ENCODE measurements at places on chromosomes 2 and 18.

DNA sequence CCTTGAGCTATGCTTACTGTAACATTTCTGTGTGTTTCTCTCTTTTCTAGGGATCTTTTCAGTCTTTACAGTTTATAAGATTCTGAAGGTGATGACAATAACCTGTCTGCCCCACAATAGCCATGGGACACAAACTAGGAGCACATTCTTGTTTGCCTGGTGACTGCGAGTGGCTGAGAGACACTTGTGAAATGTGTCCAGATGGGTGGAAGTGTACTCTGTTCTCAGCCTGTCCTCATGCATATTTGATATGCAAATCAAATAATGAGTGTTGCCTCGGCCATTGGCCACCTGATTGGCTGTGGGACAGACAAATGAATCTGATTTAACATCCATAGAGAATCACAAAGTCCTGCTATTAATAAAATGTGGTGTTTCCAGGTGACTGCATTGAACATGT is 246.2 kb downstream of the HNMT start:
- DNase-seq: no peak

GRCh38 chr2:127081826-127082633 is 24.9 kb downstream of the BIN1 start:
- no peak for DNase-seq

- DNase-seq: no peak
Measured at GRCh38 chr18:62354151-62354550, 29.0 kb downstream of the TNFRSF11A start.

DNA sequence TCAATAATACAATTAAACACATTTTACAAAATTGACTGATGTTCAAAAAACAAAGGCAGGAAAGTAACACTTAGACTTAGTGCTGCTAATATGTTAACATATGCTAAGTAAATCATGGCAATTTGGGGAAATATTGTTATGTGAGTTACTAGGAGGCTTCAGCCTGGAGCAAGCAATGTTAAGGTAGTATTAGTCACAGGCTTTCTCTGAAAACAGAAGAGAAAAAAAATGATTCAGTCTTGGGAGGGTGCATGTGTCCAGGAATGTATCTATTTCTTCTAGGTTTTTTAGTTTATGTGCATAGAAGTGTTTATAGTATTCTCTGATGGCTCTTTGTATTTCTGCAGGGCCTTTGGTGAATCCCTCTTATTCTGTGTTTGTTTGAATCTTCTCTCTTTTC is 345.8 kb upstream of the TFPI start:
- no peak for DNase-seq

GRCh38 chr2:15446961-15447360 is 114.2 kb downstream of the NBAS start:
- DNase-seq: no peak

- no peak for DNase-seq
Measured at GRCh38 chr18:69172046-69172445, 228.6 kb upstream of the DOK6 start.

DNA sequence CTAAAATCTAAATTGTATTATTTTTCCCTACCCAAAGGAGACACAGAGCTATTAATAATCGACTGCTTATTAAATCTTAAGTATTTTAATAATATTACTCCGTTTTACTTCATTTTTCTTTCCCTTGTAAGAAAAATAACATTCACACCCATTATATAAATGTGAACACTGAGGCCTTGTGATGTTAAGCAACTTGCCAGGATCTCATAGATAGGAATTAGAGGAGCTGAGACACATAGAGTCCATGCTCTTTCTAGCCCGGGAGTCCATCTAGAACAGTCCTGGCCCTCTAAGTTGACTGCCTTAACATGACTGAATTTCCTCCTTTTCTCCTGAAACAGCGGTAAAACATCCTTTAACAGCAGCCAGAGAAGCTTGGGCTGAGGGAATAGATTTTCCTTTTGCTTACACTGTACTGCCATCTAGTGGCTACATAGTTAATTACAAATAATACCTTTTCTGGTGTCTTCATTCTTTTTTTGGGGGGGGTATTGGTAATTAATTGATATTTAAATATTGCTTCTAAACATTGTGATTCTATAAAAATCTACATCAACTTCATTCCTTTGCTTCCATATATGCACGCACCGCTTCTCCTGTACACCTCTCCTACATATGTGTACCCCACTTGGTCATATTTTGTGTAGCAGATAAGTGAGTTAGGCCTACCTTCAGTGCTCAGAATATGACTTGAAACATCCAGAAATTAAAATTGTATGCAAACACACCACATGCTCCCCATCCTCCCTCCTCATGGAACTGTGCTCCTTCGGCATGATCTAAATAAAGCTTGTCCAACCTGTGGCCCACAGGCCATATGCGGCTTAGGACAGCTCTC is 125.8 kb upstream of the HNMT start:
- peak; percentile 53 for DNase-seq

- peak; percentile 14 for DNase-seq
Measured at GRCh38 chr2:85501248-85501647, 37.7 kb upstream of the MAT2A start.

DNA sequence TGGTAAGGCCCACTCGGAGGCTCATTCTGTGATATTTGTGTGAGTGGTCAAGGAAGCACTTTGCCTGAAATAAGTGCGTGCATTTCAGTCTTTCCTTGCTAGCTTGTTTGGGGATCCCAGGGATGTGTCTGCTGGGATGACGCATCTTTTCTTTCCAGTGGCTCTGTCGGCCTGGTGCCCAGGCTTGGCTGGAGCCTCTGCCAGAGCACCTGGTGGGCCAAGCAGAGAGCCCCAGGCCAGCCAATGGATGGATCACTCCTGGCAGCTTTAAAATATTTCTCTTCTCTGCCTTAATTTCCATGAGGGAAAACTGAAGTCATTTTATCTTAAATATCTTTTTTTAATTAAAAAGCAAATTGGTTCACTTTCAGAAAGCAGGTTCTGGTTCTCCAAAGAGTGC is 501.8 kb upstream of the HS6ST1 start:
- no peak for DNase-seq

DNA sequence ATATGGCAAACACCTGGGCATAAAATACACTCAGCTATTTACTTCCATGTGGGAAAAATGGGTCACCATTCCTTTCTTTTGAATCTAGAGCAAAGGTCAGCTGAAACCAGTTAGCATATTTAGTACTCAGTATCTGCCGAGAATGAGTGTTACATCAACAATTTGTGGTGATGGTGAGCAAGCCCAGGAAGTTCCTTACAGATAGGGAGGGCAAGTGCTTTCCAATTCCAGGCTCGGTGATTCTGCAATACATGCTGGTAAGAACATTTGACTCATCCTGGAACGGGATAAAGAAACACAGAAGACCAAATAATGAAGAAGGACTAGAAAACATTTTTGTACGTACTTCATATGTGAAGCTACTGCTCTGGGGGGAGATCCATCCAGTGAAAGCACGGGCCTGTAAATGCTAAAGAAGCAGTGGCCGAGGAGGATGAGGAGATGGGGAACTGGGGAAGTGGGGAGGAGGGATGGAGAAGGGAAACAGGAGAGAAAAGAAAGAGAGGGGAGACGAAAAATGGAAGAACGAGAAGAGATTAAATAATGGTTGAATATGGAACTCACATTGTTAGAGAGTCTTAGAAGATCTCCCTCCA is 251.9 kb downstream of the TTC32 start:
- DNase-seq: peak; percentile 94

GRCh38 chr18:36083729-36084128 is 16.4 kb upstream of the RPRD1A start:
- DNase-seq: no peak
